ENCODE measurements at places on chromosomes 16 and 17.

DNA sequence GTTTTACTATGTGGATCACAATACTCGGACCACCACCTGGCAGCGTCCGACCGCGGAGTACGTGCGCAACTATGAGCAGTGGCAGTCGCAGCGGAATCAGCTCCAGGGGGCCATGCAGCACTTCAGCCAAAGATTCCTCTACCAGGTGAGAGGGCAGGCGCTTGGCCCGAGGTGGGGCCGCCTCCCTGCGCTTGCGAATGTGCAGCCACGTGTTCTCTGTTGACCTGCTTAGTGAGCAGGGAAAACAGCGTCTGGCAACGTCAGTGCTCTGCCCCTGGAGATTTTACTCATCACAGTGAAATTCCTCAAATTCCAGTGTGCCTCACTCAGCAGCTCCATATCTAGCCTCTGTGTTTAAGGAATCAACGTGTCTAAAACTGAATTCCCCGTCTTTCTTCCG, 33.4 kb upstream of the CLEC18A start:
- DNase-seq: peak; percentile 95

DNA sequence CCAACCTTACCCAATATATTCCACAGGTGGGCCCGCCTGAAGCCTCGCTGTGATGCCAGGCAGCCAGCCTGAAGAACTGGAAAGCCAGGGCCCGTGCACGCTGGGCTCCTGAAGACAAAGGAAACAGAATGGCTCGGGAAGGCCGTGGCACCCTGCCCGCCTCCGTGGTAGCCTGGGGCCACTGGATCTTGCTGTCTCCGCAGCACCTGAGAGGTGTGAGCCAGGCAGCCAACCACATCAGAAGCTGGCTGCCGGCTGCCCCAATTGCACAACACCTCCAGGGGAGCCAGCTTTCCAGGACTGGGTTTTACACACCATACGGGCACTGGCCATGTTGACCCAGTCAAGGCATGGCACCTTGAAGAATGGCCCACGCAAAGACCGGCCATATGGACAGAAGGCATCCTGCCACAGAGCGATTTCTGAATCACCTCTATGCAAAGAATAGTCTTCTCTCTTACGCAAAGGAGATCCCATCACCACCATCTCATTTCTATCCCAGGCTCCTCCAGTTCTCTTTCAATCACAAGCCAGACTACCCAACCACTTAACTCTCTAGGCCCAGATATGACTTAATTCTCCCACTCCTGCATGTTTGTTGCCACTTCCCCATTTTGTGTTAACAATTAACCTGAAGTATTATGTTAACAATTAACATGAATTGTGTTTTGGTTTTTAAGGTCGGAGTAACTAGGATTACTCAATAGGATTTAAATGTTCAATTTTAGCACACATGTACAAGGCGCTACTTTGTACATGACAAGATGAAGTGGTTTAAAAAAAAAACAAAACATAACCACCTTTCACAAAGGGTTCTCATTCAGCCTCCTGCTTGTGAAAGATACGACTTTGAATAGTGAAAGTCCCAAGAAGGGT, 32.1 kb downstream of the ZFHX3 start:
- DNase-seq: no peak

- no peak for DNase-seq
Observed at GRCh38 chr16:28981517-28981916, 3.3 kb upstream of the LAT start.

DNA sequence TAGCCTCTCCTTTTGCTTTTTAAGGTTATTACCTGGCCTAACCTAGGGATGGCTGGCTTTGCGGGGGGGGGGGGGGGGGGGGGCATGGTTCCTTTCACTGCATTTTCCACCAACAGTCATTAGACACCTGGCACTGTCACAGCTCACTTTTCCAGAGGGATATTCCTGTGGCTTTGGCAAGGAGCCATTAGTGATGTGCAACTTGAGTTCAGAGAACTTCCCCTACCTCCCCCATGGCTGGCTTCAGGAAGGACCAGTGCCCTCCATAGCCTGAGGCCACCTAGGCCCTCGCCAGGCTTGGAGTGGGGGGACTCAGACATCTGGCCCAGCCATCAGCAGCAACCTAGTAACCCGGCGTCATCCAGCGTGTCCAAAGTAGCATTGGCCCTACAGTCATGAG, 234.6 kb downstream of the CPPED1 start:
- peak; percentile 7 for DNase-seq

GRCh38 chr16:9075299-9076071, 16.0 kb upstream of the HAPSTR1 start:
- DNase-seq: no peak

- no peak for DNase-seq
Observed at GRCh38 chr16:49520492-49521038, 147.0 kb downstream of the C16orf78 start.
